ENCODE measurements at places on chromosomes 12 and 14.

DNA sequence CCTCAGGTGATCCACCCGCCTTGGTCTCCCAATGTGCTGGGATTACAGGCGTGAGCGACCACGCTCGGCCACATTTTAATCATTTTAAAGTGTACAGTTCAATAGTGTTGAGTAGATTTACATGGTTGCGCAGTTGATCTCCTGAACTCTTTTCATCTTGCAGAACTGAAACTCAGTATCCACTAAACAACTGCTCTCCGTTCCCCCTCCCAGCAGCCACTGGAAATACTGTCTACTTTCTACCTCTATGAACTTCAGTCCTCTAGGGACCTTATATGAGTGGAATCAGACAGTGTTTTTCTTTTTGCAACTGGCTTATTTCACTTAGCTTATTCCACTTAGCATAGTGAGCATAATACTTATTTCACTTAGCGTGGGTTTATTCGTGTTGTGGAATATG is 53.7 kb downstream of the KCTD10 start:
- DNase-seq = no peak

- DNase-seq = no peak
Measured at GRCh38 chr12:54082397-54082892, 28.8 kb downstream of the HOXC4 start.

GRCh38 chr12:31227401-31227981 is 98.5 kb downstream of the SINHCAF start:
- DNase-seq = no peak

DNA sequence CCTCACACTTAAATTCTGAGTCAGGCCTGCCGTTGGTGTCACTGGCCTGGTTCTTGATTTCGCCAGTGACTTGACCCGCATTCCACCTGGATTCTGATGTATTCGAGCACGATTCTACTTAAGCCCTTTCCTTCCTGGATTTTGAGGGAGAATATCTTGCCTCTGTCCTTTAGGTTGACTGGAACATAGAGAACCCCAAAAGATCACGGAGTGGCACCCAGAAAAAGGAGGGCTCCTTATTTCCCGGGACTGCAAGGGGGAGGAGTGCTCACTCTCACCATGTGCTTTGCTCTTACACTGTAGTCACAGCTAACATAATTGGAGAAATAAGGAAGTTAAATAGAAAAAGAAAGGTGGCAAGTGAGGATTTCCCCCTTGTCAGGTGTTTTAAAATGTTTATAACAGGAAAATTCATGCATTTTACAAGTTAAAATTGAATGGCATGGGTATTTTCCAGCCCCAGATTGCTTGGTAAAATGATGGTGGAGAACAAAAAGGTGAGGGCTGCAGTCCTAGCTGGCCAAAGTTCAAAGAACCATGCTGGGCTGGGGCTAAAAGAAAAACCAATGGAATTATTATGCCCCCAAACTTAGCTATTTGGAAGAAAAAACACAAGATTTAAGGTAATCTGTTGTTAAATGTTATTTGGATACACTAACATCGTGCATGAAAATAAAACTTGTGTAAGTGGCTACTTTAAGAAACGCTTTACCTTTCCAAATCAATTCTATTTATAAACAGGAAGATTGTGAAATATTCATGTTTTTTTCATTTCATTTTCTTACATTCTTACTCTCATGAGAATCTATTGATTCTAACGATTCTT is 8.9 kb downstream of the FOXA1 start:
- DNase-seq = peak; percentile 48

- no peak for DNase-seq
Measured at GRCh38 chr12:70774055-70774454, 136.8 kb upstream of the PTPRB start.

GRCh38 chr14:64503434-64504309 is at the start of gene ZBTB25:
ZBTB25 (minus strand) TSS chr14:64503838; CDS start chr14:64490533, 13,305 bp downstream.
- DNase-seq = peak; percentile 74

DNA sequence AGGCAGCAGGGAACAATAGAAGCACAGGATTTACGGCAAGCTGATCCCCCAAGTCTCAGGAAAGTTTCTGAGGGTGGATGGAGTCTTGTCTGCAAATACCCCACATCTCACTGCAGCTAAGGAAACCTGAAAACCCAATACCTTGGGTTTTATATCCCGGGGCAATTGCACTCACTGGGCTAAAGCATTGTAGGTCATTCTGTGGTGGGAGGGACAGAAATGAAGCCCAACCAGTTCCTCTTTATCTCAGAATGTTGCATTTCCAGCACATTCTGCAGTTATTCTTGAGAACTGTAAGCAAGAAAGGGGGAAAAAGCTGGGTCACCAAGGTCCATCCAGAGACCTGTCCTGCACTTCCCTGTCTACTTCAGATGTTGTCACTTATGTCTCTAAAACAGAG is 39.8 kb downstream of the C12orf42 start:
- DNase-seq = no peak

GRCh38 chr14:67426983-67427606 is 15.1 kb upstream of the PLEK2 start:
- DNase-seq = peak; percentile 41

GRCh38 chr14:27845902-27846301 is 920.7 kb upstream of the FOXG1 start:
- DNase-seq = no peak

- no peak for DNase-seq
Measured at GRCh38 chr12:117439531-117440001, 78.1 kb upstream of the NOS1 start.

GRCh38 chr12:16449459-16449858 is 102.0 kb downstream of the MGST1 start:
- DNase-seq = no peak
